ENCODE measurements at places on chromosomes 1 and 21.

GRCh38 chr1:44939061-44939460, 47.3 kb downstream of the EIF2B3 start:
- no peak for DNase-seq

DNA sequence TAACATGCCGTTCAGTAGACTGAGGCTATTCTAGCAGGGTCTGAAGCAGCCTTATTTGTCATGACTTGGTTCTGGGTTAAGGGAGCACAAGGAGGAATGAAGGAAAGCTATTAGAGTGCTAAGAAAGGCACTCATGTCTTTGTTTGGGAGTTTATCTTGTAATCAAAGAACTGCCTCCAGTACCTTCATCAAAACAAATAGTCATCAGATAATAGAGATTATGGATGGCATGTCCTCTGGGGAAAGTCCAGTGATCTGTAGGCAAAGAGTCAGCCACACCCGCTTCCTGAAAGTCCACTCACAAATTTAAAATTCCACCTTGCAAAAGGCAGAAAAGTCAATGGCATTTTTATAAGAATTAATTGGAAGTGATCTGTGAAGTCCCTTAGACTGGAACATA, 56.8 kb downstream of the ESRRG start:
- DNase-seq: no peak

- no peak for DNase-seq
Measured at GRCh38 chr1:1892763-1893120, 1.9 kb upstream of the GNB1 start.

GRCh38 chr1:87800006-87800405, 471.3 kb downstream of the LMO4 start:
- no peak for DNase-seq

DNA sequence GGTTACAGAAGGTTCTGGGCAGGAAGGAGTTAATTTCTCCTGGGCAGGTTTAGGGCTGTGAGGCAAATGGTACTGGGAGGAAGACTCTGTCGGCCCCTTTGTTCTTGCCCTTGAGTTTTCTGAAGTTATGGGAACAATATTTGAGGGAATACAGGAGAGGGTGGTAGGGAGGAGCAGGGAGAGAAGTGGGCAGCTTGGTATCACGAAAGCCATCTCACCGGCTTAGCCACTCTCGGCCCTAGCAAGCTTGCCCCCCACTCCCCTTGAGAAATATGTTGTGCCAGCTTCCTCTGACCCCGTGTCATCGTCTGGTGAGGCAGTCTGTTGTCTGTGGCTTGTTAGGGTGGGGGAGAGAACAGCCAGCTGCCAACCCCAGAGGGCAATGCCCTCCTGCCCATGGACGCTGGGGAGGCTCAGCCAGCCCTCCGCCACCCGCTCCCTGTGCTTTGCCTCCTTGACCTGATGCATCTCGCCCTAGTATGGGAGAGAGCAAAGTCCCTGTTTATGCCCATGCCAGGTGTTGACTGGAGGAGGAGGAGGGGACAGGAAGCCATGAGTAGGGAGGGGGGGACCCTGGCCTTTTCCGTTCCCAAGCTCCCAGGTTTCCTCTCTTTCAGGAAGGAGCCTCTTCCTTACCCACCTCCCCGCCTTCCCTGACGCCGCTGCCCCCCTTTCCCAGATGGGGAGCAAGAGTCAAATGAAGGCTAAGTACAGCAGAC, 1.2 kb downstream of the EFNA1 start:
- no peak for DNase-seq

DNA sequence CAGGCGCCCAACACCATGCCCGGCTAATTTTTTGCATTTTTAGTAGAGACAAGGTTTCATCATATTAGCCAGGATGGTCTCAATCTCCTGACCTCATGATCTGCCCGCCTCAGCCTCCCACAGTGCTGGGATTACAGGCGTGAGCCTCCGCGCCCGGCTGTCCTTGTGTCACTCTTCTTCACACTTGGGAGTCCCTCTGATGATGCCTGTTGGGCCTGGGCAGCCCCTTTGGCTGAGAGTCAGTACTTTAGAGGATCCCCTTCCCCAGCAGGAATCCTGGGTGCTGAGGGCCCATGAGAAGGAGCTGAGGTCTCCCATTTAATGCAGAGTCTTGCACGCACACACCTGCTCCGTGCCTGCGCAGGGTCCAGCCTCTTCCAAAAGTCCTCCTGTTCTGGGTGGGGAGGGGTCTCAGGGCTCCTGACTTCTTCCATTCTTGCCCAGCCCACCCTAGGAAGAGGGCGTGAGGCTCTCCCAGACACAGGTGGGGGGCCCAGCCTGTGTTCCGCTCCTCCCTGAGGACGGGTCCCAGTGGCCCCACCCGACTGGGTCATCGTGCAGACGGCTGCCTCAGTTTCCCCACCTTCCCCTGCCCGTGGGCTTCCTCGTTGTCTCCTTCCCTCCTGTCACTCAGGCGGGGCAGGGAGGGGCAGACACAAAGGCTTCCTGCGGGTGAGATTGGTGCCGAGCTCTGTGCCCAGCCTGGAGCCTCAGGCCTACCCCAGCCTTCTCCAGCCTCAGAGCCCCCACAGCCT, 3.9 kb downstream of the TTLL10 start:
- DNase-seq: no peak

- DNase-seq: no peak
Measured at GRCh38 chr1:184164536-184164935, 113.0 kb downstream of the TSEN15 start.

DNA sequence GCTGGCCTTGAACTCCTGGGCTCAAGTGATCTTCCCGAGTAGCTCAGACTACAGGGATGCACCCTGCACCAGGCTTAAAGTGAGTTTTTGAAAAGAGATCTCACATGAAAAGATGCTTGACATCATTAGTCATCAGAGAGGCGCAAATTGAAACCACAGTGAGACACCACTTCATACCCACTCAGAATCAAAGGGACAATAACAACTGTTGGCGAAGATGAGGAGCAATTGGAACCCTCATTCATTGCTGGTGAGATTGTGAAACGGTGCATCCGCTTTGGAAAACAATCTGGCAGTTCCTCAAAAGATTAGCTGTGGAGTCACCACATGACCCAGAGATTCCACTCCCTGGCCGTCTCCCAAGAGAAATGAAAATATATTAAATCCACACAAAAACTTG, 122.3 kb downstream of the PGBD5 start:
- no peak for DNase-seq

GRCh38 chr1:94042388-94042787, 78.6 kb downstream of the ABCA4 start:
- DNase-seq: no peak

DNA sequence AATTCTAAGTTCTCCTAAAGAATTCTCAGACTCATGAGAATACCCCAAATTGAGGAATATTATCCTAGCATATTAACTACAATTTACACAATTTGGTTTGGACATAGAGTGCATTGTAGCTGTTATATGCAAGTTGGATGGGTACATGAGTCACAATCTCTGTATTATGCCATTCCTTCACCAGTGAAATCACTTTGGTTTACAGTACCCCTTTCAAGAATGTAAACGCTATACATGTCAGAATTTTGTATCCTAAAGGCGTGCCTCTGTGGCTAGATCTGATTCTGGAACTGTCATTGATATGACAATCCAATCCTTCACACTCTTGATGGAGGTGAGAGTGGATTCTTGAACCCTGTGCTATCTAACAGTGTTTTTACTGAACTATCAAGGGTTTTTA, 6.7 kb upstream of the IL10RB start:
- no peak for DNase-seq

DNA sequence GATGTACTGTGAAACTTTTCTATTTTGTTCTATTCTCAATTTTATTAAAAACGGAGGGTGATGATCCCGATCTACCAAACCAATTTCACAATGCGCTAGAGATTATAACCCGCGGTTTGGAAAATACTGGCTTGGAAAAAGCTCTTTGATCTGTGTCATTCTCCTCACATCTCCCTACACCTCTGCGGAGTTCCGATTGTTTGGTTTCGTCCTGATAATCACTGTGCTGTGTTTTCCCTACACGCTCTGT, 536 bp upstream of the ABCD3 start:
- no peak for DNase-seq

DNA sequence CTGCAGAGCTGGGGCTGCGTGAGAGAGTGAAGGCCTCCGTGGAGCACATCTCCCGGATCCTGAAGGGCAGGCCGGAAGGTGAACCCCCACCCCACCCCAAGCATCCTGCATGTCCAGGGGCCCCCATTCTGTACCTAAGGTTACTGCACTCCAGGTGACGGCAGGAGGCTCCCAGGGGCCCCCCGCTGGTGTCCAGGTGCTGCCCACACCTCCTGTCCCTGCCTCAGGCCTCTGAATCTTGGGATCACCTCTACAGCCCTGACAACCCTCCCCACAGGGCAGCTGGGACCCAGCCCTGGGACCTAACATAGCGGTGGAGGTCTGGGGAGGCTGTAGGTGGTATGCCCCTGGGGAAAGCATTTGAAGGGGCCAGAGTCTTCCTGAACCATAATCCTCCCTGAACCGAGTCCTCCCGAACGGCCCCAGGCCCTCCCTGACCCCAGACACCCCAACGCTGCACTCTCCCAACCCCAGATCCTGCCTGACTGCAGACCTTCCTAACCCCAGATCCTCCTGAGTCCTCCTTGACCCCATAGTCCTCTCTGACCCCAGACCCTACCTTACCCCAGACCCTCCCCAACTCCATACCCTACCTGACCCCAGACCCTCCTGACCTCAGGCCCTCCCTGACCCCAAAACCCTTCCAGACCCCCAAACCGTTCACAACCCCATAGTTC, 33.5 kb downstream of the TRIM11 start:
- no peak for DNase-seq

DNA sequence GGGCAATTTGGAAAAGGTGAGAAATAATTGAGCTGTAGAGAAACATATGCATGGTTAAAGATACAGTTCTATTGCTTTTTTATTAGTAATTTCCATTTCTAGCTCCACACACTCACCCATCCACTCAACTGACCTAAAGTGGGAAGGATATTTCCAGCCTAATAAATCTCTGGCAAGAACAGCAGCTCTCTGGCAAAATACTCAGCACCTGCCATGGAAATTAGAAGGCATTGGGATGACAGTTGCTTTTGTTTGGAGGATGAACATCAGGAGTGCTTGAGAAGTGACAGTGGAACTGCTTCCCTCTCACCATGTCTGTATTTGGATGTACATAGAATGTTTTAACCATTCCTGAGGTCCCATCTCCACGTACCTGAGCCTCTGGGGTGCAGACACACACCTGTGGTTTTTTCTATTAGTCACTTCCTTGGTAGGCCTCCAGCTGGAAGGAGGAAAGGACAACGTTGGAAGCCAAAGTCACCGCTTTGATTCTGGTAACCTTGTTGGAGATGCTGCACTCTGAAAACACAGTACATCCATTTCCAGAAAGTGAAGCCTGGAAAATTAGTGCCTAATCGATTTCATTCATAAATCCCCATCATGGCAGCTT, 62.3 kb upstream of the RUNX1 start:
- DNase-seq: no peak

GRCh38 chr1:28893403-28894102, 20.8 kb upstream of the EPB41 start:
- no peak for DNase-seq

DNA sequence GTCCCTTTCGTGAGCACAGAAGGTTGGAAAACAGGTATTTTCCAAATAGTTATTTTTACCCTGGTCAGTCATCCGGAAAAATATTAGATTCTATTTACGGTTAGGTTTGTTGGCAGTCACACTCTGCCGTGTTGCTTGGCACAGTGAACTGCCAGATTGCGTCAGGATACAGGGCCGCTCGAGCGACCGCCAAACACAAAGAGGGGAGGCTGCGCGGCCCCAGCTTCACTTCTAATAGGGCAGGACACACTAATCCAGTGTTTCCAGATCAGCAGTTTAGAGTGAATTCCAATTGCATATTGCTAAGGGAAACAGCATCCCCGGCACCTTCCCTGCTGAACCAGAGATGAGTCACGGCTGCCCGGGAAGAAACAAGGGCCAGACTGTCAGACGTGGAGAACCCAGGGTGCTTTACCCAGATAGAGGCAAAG, 22.9 kb downstream of the UMODL1 start:
- no peak for DNase-seq

DNA sequence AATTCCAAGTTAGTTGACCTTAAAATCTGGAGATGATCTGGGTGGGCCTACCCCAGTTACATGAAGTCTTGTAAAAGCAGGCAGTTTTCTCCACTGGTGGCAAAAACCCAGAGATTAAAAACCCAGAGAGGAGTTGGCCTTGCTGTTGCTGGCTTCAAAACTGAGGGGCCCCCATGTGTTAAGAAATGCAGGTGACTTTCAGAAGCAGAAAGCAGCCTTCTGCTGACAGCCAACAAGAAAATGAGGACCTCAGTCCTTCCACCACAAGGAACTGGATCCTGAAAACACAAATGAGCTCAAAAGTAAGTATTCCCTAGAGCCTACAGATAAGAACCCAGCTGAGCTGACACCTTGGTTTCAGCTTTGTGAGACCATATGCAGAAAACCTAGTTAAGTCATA, 343.7 kb upstream of the ZRANB2 start:
- no peak for DNase-seq

GRCh38 chr1:162712317-162713029, 78.0 kb upstream of the HSD17B7 start:
- DNase-seq: no peak

- no peak for DNase-seq
Measured at GRCh38 chr1:157969697-157970485, 23.6 kb upstream of the KIRREL1 start.

- no peak for DNase-seq
Measured at GRCh38 chr1:235571482-235571881, 67.2 kb upstream of the B3GALNT2 start.

DNA sequence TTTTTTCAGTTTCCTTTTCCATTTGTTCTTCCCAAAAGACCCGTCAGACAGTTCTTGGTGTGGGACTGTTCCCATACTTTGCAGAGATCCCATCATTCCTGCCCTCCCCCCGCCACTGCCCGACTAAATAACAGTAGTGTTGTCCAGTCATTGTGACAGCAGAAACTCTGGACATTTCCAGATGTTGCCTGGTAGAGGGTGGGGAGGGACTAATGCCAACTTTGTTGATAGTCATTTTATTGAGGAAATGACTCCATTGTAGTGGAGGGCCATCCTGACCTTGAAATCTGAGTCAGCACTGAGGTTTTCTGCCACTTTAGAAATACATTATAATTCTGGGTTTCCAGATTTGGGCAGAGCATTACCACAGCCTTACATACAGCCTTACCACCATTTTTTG, 85.4 kb downstream of the CEP350 start:
- no peak for DNase-seq

Data from activated T-cell treated with anti-CD3 and anti-CD28 coated beads for 1 hour (primary cell).